ENCODE measurements at places on chromosomes 6 and 20.

GRCh38 chr6:108868647-108869046 lies 20.4 kb downstream of the ARMC2 start:
- no peak for DNase-seq

DNA sequence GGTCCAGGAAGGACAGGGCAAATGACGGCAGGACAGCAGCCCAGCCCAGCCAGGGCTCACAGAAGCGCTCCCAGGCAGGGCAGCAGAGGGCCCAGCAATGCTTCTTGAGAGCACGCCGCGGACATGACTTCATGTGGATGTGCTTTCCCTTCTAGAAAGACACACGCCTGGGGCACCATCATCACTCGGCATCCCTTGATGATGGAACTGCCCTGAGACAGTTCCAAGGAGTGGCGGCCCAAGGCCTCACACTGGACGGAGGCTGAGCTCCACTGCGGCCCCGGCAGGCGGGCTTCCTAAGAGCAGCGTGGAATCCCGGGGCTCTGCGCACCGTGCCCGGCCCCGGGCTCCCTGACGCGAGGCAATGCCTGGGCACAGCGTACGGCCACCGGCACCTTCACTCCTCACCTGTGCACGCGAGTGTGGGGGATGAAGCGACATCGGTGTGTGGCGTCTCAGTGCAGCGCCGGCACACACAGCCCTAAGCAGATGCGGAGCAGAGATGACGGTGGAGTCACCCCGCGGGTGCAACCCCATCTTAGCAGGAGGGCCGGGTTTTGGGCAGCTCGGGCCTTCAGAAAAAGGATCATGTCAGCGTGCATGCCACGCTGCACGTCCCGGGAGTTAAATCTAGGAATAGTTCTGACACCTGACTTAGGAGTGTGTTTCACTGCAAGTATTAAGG lies 86.6 kb downstream of the THBS2 start:
- no peak for DNase-seq

DNA sequence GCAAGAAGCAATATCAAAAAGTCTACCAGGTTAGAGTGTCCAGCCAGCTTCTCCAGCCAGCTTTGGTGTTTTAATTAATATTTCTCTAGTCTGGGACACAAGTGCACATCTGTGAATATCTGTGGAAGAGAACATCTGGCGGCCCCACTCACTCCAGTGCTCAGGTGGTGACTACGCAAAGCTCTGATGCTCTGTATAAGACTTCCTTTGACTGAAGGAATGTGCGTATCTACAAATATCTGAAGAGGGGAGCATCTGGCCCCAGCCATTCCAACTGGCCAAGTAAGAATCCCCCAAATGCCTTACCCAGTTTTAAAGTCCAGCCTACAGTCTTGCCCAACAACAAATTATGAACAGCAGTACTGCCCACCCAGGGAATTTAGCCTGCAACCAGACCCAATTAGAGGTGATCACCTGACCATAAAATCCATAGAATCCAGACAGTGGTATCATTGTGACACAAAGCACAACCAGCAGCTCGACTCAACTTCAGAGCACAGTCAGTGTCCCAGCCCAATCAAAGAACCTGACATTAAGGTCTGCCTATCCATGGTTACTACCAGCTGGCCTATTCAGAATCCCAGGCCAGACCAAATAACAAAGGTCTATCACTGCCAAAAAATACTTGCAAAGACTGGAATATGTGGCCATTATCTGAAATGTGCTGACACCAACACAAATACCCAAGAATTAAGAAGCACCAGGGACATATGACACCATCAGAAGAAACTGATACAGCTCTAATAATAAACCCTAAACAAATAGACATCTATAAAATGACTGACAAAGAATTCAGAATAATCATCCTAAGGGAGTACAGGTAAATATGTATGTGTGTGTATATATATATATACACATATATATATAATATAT lies 76.1 kb upstream of the MANEA start:
- DNase-seq, result no peak

GRCh38 chr6:38510205-38510604 lies 129.5 kb downstream of the BTBD9 start:
- no peak for DNase-seq

GRCh38 chr6:150263765-150264404 lies 104.9 kb upstream of the IYD start:
- DNase-seq, result no peak

- DNase-seq, result peak; percentile 59
Measured at GRCh38 chr20:24432046-24432442, 37.4 kb upstream of the SYNDIG1 start.

- DNase-seq, result no peak
Measured at GRCh38 chr6:45574885-45575284, 197.2 kb upstream of the SUPT3H start.

- DNase-seq, result no peak
Measured at GRCh38 chr6:98118397-98119045, 715.9 kb upstream of the POU3F2 start.

DNA sequence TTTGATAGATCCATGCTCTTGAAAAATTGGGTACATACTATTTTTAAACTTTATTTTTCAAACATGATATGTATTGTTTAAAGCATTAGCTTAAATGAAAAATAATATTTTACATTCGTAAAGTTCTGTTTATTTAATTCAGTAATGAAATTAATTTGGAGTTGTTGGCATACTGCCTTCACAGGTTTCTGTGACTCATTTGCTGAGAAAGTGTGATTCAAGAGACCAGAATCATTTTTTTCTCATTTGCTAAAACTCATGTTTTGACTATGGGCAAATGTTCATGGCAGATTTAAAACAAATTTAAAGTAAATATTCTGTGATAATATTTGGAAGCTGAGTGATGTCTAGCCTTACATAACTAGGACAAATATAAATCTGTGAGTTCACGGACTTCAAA lies 230.4 kb downstream of the BCKDHB start:
- no peak for DNase-seq

- no peak for DNase-seq
Measured at GRCh38 chr6:40325791-40326190, 261.4 kb downstream of the LRFN2 start.

- no peak for DNase-seq
Measured at GRCh38 chr6:137552809-137553208, 58.6 kb upstream of the OLIG3 start.

GRCh38 chr6:12637960-12638641 lies 78.5 kb upstream of the PHACTR1 start:
- peak; percentile 77 for DNase-seq

DNA sequence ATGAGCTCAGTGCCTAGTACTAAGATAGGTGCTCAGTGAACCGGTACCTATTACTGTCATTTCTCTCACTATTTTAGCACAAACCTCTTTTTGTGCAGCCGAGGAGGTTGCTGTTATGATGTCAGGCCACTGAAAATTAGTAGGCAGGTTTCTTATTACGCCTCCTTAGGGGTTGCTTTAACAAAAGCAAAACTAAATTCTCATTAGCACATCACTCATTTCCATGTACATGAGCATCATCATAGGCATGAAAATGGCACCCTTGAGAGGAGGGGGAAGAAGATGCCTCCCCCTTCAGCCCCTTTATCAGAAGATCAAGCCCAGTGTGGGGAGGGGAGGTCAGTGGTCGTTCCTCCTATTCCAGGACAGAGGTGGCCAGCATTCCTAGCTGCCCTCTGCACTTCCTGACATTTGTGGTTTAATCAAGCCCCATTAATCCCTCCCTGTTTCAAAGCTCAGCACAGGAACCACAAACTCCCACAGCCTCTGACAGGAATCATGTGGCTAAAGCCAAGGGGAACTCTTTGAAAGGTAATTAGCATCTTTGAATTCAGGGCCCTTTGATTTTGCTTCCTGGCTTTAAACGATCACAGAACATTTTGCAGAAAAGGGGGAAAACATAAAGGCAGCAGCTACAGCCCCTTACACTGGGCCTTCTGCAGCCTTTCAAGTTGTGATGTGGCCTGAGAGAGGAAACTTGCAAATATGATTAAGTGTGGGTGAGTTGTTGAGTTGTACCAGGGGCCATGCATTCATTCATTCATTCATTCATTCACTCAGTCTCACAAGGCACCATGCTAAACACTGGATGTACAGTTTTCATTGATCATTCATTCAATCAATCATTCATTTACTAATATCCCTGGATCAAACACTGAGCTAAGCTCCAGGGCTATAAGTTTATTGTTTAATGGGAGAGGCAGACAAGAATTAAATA lies 31.9 kb upstream of the PSMF1 start:
- DNase-seq, result no peak

DNA sequence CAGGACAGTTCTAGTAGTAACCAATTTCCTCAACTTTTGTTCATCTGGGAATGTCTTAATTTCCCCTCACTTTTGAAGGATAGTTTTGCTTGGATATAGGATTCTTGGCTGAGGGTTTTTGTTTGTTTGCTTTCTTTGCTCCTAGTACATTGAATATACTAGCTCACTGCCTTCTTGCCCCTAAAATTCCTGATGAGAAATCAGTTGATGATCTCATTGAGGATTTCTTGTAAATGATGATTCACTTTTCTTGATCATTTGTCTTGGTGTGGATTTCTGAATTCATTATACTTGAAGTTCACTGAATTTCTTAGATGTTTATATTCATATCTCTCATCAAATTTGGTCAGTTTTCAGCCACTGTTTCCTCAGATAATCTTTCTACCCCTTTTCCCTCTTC lies 49.1 kb upstream of the PRDM1 start:
- DNase-seq, result no peak

DNA sequence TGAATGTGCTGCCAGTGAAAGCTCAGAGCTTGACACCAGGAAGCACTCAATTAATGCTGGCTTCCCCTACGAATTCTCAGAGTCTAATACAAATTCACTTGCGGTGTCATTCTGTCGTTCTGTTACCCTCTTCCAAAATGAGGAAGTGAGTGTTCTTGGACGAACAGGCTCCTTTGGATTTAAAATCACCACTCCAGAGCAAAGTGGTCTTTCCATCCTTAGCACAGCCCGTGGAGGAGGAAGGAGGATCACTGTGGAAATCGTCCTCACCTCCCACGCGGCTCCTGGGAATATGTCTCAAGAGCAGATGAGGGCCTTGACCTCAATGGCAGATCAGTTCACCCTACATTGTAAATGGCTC lies 41.7 kb downstream of the RIOK1 start:
- DNase-seq, result no peak

DNA sequence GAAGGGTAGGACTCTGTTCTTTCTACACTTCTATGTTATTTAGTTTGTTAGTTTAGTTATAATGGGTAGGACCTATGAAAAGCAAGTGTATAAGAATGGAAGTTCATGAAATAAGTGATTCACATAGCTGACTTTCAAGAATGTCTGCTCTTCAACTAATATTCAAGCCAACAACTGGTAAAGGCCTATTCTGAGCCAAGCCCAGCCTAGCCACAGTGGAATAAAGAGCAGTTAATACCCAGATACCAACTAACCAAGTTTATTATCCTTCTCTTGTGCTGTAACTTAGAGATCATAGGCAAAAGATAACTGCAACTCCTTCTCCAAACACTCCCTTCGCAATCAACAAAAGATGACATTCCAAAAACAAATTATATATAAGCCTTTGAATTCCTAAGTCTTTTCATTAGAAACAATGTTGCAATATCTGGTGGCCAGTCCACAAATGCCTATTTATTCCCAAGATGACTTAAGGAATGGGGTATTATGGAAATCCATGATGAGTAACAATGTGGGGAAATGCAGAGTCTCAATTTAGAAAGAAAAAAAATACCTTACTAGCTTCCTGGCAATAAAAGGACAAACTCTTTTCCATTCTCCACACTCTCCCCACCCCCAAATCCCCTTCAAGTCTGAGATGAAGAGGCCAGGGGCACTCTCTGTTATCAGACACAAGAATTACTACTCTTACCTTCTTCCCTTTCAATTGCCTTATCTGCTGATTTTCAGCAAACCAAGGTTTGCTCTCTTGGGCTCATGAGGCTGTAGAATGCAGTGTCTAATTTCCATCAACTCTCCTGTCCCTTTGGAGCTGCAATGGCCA lies 27.4 kb downstream of the BTBD9 start:
- DNase-seq, result no peak

GRCh38 chr6:22435151-22435550 lies 134.2 kb upstream of the HDGFL1 start:
- DNase-seq, result no peak

DNA sequence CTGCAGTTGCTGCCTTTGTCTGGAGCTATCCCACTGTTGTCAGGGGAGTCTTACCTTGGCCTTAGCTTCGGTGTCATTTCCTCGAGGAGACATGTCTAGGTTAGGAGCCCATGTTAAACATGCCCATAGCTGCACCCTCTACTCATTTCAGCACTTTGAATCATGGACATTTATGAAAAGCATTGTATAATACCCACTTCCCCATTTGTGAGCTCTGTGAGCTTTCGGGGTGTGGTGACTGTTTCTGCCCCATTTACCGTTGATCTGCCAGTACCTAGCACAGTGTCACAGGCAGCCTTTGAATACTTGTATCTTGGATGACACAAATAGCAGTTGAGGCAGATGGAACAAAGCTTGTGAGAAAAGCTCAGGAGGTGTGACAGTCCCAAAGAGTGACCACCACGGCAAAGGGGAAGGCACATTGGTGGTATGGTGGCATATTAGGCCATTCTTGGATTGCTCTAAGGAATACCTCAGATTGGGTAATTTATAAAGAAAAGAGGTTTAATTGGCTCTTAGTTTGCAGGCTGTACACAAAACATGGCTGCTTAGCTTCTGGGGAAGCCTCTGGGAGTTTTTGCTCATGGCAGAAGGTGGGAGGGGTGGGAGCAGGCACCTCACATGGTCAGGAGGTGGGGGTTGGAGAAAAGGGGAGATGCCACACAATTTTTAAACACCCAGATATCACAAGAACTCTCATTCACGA lies 42.0 kb downstream of the JARID2 start:
- no peak for DNase-seq

DNA sequence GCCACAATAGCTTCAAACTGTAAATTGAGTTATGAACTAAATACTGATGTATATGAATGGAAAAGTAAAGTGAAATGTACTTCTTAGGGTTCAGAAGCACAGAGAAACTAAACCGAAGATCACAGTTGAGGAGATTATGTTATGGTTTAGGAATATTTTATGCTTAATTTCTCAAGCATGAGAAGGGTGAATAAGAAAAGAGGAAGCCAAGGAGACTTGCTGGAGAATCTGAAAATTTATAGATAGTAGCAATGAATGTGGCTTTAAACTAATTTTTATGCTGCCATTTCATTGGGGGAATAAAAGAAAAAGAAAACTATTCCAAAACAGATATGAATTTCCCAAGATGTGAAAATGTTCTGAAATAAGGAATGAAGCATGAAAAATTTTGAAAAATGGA lies 5.6 kb downstream of the ANKS1A start:
- no peak for DNase-seq

GRCh38 chr6:169277619-169278018 lies 24.0 kb upstream of the THBS2 start:
- no peak for DNase-seq

DNA sequence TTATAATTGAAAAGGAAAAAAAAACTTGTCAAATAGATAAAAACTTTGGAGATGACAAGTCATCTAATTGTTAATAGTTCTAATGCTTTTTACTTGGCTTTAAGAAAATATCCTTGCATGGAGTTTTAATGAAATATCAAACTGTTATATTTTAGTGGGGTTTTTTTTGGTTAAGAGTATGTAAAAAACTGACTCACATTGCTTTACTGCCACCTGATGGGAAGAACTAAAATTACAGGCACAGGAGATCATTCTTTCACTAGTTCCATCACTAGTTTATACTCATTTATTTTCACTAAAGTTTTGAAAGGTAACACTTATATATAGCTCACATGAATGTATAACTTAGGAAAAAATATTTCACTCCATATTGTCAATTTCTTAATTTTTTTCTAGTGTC lies 309.1 kb downstream of the LMBRD1 start:
- DNase-seq, result no peak

- no peak for DNase-seq
Measured at GRCh38 chr20:44714102-44714700, 968 bp upstream of the CCN5 start.
